CD4-positive, alpha-beta T cell treated with Interleukin-15 for 1 hour (primary cell): ENCODE measurements at places on chromosomes 12 and 14.

DNA sequence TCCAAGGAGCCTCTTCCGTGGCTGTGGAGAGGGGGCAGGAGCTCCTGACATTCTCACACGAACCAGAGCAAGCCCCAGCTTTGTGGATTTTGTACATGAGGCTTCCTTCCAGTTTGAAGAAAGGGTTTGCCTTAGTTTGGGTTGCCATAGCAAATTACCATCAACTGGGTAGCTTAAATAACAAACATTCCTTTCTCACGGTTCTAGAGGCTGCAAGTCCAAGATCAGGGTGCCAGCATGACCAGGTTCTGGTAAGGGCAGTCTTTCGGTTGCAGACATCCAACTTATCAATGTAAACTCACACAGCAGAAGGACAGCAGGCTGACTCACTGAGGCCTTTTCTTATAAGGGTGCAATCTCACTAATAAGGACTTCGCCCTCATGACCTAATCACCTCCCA, 25.9 kb upstream of the STAB2 start:
- no peak for DNase-seq

- no peak for DNase-seq
Measured at GRCh38 chr12:97131220-97131981, 224.3 kb downstream of the NEDD1 start.

- no peak for DNase-seq
Measured at GRCh38 chr12:127711108-127711507, 555.9 kb upstream of the TMEM132C start.

- DNase-seq = no peak
Measured at GRCh38 chr14:31414190-31414833, 6.0 kb downstream of the HEATR5A start.

DNA sequence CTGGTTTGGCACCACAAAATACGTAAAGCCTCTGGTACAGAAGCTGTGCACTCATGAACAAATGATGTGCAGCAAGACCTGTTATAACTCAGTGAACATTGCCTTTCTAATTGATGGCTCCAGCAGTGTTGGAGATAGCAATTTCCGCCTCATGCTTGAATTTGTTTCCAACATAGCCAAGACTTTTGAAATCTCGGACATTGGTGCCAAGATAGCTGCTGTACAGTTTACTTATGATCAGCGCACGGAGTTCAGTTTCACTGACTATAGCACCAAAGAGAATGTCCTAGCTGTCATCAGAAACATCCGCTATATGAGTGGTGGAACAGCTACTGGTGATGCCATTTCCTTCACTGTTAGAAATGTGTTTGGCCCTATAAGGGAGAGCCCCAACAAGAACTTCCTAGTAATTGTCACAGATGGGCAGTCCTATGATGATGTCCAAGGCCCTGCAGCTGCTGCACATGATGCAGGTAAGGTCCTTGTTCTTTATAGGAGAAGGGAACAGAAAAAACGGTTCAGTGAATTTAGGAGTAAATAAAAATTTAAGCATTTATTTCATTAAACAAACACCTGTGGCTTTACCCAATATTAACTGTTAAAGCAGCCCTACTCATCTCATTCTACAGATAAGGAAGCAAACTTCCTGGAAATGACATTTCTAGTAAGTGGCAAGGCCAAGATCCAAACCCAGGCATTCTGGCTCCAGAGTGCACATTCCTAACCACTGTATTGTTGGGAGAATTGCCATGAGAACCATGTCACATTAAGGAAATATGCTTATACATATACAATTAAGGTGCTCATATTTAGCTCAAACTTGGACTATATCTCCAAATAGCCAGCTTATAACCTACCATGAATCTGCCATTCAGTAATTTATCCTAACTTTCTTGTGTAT, 11.7 kb downstream of the COCH start:
- DNase-seq = no peak

DNA sequence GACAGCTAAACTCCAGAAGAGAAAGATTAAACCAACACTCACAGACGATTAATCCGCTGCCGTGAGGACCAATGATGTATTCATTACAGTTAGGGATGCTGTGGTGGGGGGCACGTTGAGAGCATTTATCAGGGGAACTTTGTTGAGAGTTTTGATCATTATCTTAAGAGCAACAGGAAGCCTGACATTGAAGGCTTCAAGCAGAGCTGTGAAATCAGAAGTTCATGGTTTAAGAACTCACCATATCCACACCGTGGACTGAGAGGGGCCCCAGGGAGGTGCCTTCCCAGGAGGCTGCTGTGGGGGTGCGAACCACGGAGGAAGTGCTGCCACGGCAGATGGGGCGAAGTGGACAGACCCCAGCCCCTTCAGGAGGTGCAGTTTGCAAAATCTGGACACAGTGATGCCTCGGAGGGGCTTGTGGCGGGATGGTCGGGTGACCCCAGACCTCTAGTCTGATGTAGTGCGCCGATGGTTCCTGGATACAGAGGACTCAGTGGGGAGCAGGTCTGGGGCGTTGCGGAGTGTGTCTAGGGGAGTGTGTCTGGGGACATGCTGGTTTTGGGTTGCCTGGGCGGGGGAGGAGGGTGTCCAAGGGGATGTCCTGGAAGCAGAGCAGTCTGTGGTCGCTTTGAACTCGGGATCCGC, 73.0 kb downstream of the DIO3 start:
- DNase-seq = no peak

DNA sequence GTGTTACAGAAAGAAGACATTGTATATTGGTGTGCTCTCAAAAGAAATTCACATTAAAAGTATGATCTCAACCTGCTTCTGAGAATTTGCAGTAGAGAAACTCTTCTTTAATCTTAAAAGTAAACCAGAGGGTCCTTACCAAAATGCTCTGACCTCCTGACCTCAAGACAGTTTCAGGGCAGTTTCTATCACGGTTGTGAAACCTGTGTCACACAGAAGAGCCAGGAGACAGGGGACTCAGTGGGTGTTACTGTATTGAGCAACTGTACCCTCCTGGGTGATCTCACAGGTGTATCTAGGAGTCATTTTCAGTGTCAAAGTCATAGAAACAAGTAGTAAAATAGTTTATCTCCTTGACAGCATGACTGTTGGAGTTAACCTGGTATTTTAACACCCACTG, 178.0 kb downstream of the GRIP1 start:
- no peak for DNase-seq

DNA sequence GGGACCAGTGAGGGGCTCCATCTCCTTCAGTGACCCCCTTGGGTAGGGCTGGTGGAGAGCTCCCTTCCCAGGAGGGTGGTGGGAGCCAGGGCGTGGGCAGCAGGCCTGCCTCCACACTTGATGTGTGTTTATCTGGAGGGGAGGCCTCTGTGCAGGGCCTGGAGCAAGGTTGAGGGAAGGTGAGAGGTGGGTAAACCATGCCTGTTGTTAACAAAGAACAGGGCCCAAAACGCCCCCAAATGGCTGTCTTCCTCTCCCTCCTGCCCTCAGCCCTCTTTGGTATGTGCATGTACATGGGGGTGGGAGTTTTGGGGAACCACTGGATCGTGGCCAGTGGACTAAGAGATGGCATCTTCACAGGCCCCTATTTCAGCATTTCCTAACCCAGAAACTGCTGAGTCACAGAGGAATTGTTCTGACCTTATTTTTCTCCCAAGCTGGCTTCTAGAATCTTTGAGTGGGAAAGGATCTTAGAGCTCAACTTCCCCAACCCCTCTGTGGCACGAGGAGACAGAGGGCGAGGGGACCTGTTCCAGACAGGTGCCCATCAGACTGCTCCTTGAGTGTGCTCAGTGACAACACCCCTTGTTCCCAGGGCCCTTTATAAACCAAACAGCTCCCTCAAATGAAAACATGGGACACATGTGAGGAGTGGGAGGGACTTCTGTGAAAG, 3.6 kb downstream of the SLC48A1 start:
- no peak for DNase-seq

DNA sequence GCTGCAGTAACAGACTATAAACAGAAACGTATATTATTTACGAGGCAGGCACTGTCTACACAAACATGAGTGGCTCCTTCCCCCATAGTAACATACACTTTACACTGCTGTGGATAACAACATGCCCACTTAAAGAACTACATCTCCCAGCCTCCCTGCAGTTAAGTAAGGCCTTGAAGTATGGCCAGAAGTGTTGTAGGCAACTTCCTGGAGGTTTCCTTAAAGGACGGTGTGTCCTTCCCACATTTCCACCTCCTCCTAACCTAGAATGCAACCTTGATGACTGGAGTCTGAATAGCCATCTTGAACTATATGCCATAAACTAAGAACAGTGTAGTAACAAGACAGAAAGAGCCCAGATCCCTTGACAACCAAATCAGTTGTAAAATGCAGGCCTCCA, 20.3 kb downstream of the MED13L start:
- DNase-seq = no peak

DNA sequence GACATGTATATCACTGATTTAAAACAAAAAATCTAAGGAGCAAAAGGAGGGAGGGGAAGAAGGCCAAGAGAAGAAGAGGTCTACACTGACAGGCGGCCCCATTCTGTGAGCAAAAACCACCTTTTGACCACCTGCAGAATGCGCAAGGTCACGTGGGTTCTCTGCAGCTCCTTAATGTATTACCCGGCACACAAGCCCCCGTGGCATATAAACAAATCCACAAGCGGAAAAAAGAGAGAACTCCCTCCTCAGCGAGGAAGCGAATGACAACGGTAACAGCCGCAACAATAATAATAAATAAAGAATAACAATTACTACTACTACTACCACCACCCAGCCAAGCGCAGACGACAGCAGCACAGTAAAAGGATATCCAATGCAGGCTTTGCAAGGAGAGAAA, 1.3 kb downstream of the KSR2 start:
- no peak for DNase-seq

GRCh38 chr14:53193193-53193592, 40.1 kb upstream of the DDHD1 start:
- no peak for DNase-seq

DNA sequence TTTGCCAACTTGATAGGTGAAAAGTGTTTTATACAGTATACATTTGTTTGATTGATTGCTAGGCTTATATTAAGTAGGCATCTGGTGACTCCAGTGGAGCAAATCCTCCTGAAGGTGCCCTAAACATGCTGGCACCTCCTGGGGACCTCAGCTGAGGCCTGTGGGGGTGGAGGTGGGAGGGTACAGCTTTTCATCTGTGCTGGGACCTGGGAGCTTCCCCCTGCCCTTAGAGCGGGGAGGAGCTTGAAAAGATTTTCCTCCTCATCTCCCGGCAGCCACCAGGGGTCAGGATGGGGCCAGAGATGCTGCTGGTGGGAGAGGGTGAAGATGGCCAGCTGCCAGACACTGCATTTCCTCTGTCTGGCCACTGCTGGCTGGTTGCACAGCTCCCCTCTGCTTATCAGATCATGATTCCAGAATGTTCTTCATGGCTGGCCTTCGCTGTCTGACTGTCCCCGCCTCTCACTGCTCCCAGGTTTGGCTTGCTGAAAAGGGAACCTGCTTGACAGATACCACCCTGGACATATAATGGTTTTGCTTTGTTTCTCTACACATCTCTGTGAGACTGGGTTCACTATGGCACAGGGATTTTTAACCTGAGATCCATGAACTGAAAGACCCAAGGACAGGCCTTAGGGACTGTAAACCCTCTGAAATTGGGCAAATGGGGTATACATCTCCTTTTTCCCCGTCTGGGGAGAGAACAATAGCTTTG, 10.5 kb upstream of the JPH4 start:
- DNase-seq = peak; percentile 84

GRCh38 chr12:50059440-50060119, 2.2 kb downstream of the ASIC1 start:
- peak; percentile 34 for DNase-seq

DNA sequence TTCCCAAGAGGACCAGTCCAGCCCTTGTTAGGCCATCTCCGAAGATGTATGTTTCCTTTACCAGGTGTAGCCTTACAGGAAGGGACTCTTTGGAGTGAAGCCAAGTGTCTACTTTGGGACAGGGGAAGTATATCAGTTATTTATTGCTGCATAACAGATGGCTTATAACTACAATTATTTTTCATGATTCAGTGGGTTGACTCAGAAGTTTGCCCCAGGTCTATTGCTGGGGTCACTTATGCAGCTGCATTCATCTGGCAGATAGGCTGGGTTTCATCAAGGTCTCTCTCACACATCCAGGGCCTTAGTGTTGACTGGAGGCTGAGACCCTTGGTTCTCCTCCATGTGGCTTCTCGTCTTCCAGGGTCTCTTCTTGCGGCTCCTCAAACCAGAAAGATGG, 170.1 kb downstream of the NRXN3 start:
- no peak for DNase-seq

GRCh38 chr14:21072031-21072473, 1.9 kb downstream of the ARHGEF40 start:
- DNase-seq = peak; percentile 25

- DNase-seq = no peak
Measured at GRCh38 chr12:60231303-60231702, 635.5 kb downstream of the SLC16A7 start.

- DNase-seq = no peak
Measured at GRCh38 chr12:114668151-114668885, 15.7 kb downstream of the TBX3 start.

GRCh38 chr12:112906712-112907414, at the start of gene OAS1:
TSS of gene OAS1 (plus strand) at chr12:112906962. CDS start at chr12:112907040, 78 bp downstream.
- DNase-seq = peak; percentile 40

DNA sequence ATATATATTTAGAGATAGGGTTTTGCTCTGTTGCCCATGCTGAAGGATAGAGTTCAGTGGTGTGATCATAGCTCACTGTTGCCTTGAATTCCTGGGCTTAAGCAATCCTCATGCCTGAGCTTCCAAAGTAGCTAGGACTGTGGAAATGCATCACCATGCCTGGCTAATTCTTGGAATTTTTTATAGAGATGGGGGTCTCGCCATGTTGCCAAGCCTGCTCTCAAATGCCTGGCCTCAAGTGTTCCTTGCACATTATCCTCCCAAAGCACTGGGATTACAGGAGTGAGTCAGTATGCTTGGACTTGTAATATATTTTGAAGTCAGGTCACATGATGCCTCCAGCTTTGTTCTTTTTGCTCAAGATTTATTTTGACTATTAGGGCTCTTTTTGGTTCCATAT, 178.0 kb downstream of the RPAP3 start:
- no peak for DNase-seq

DNA sequence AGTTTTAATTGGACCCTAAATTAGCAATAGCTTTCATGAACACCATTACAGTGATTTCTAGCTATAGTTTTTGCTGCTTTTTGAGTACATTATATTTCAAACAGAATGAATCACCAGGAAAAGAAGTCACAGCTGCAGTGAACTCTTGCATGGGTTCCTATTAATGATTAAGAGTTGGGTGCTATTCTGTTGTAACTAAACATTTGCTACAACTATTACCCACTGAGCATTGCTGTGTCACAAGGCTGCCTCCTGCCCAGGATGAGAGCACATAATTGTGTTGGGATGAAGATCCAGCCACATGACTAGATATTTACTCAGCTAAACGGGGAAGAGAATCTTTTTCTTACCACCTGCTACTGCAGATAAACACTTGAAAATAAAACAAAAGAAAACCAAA, 152.7 kb downstream of the GXYLT1 start:
- no peak for DNase-seq
